ENCODE measurements at places on chromosomes 1 and 21.

GRCh38 chr21:34260277-34261008 lies 103.4 kb upstream of the KCNE2 start:
- DNase-seq = no peak

GRCh38 chr1:87115891-87116290 lies 201.5 kb downstream of the HS2ST1 start:
- no peak for DNase-seq

DNA sequence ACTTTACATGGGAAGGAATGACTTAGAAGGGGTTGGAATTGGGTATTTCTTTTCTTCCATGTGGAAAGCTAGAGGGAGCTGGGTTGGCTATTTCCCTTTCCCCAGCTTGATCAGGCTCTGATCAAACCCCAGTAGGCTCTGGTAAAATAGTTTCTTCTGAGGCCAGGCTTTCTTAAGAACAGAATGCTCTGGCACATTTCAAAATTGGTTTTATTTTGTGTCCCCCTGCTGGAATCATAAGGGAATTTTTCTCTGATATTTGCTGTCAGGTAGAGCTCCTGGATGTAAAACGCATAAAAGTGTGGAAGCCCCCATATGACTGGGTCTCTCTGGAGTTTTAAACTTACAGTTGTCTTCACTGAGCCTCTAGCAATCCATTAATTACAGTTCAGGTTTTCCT lies 17.1 kb upstream of the APOBEC4 start:
- no peak for DNase-seq

DNA sequence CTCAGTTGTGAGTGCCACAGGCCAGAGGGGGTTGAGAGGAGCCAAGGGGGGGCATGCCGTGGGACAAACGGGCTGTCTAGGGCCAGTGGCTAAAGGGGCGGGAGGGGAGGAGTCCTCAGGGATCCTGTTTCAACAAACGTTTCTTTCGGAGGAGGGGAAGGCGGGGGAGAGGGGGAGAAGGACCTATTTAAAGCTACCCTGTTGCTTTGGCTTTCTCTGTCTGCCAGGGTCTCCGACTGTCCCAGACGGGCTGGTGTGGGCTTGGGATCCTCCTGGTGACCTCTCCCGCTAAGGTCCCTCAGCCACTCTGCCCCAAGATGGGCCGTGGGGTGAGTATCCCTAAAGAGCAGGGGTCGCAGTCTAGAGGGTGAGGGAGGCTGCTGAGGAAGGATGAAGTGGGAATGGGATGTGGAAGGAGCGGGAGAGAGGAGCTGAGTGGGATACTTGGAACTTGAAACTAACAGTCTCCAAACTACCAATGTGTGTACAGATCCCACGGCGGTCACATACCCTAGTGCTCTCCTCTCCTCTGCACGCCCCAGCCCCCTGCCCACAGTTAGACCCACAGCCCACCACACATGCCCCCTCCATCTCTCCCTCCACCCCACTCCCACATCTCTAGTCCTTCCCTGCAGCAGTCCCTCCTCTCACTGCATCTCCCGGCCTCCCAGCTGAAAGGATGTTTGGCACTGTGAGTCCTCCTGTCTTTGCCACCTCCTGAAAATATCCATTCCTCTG lies at the start of gene ATP1A2:
Gene ATP1A2 (plus strand): TSS at position 215 of the 738 bp plus-strand sequence. CDS start 103 bp downstream, at position 318.
- DNase-seq = no peak

DNA sequence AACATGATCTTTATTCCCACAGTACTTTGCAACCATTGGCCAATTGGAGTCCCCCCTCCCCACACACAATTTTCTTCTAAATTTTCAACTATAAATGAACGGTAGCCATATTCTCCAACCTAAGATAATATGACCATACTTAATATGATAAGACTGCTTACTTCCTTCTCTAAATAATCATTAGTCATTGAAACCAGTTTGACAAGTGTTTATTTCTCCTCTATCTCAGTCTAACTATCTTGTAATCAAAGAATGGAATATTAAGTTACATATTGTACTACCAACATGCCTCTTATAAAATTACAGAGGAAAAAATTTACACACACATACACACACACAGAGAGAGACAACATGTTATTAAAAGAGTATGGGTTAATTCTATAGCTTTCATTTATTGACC lies 567.4 kb upstream of the TMPRSS15 start:
- DNase-seq = no peak

- DNase-seq = no peak
Observed at GRCh38 chr21:27045281-27045985, 78.5 kb upstream of the ADAMTS5 start.

DNA sequence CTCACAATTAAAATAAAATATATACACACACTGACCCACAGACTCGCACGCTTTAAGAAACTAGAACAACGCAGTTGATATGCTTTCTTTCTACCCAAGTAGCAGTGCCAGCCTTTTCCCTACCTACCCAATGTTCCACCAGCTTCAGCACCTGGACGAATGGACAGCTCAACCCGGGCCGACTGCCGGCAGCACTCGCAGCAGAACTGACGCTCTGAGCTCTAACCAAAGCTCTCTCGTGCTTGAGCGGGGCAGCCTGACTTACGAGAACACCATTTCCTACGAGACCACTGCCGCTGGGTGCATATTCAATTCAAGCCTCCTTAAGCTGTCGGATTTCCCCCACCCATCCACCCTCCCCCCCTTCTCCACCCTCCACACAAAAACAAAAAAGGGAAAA lies 127.4 kb upstream of the DPYD start:
- no peak for DNase-seq

GRCh38 chr21:45836268-45836655 lies 145.3 kb upstream of the COL6A1 start:
- no peak for DNase-seq

DNA sequence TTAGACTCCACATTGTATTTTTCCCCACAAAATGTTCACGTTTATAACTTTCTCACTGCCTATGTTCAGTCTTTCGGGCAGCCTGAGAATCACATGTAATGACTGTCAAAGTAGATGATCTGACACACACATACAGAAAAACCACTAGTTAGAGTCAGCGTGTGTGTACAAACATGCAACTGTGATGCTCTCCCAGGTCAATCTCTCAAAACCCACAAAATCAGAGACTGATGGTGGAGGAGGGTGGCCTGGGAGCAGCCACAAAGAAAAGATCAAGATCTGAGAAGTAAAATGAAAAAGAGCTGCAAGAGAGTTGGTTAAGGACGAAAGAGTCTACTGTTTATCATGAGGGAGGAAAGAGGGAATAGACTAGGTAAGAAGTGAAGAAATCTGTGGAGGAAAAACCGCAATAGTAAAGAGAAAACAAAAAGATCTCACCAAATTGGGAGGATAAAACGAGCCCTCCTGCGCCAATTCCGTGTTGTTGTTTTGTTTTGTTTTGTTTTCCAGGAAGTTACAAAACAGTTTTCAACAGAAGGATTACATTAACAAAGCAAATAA lies 2.3 kb downstream of the EGLN1 start:
- no peak for DNase-seq

DNA sequence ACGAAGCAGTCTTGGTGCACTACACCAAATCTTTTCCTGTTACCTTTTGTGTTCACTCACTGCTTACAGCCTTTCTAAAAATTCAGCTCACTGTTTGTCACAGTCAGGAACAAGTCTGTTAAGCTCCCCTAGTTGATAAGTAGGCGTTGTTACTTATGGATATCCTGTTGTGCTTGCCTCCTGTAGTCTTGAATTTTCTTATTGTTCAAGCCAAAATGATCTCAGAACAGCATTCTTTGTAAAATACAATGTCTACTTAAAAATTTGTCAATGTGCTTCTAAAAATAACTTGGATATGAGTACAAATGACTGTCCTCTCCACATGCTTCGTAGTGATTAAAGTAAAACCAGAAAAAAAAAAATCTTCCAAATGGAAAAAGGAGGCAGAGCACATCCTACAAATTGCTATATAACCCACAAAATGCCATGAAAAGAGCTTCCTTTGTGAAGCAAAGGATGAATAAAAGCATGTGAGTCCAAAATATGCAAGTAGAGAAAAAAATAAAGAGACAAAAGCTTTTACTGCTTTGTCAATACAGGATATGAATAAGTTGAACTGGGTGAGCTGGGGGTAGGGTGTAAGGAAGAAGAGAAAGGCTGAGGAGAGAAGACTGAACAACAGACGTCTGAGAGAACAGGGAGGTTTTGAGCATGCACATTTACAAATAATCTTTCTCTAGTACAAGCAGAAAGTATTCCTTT lies 228.9 kb upstream of the ADGRL4 start:
- DNase-seq = no peak

DNA sequence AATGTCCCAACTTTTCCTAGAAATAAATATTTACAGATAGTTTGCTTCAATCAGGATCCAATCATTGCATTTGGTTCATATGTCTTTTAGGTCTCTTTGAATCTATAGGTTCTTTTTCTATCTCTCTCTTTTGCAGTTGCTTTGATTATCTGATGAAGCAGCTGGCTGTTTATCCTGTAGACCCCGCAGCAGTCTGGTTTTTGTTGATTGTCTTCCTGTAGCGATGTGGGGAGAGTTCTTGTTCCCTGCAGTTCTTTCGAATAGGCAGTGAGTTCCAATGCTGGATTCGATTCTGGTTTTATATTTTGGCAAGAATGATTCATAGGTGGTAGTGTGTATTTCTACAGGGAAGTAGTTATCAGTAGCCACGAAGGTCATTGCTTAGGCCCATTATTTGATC lies 7.4 kb upstream of the MIXL1 start:
- DNase-seq = no peak

DNA sequence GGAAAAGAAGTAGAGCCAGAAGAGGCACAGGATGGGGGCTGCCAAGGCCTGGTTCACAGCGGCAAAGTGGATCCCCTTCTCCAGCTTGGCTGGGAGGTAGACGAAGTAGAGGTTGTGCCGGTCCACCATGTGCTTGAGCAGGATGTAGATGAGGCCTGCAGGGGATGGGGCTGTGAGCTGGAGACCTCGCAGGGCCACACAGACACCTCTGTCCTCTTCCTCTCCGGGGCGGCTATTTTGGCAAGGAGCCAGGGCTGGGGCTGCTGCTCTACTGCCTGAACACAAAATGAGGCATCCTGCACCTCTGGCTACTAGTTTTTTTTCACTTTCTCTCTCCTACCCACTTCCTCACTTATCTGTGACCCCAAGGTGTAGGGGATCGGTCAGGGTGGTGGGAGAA lies 32.3 kb downstream of the TMEM63A start:
- no peak for DNase-seq

GRCh38 chr1:183877053-183877720 lies 72.3 kb downstream of the RGL1 start:
- no peak for DNase-seq

- no peak for DNase-seq
Observed at GRCh38 chr1:244318078-244318477, 133.6 kb downstream of the ADSS2 start.

GRCh38 chr1:78640462-78640861 lies 9.2 kb upstream of the IFI44 start:
- DNase-seq = no peak

- no peak for DNase-seq
Observed at GRCh38 chr21:38824124-38824822, 18.5 kb downstream of the ETS2 start.

GRCh38 chr1:36089393-36090121 lies 865 bp downstream of the ADPRS start:
- DNase-seq = no peak

GRCh38 chr1:1833916-1834325 lies 55.7 kb upstream of the NADK start:
- no peak for DNase-seq

- DNase-seq = no peak
Observed at GRCh38 chr1:14567056-14567455, 31.4 kb upstream of the KAZN start.

GRCh38 chr21:44440241-44441040 lies 14.9 kb upstream of the LRRC3 start:
- DNase-seq = no peak

DNA sequence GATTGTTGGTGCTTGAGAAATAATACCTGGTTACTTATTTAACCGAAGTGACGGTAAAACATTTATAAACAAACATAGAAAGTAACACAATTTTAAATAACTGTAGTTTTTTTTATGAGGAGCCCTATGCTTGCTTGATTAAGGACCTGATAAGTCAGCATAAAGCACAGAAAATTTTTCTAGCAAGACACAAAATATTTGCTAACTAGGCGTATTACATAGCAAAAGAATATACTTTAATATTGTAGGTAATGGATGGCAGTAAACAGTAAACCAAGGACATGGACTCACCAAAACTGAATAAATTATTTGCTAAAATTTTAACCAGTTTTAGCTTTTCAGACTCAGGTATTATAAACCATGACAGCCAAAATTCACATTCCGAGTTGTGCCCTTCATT lies 90.9 kb downstream of the MAST2 start:
- DNase-seq = no peak

- DNase-seq = no peak
Observed at GRCh38 chr1:3474016-3474415, 19.6 kb downstream of the ARHGEF16 start.

DNA sequence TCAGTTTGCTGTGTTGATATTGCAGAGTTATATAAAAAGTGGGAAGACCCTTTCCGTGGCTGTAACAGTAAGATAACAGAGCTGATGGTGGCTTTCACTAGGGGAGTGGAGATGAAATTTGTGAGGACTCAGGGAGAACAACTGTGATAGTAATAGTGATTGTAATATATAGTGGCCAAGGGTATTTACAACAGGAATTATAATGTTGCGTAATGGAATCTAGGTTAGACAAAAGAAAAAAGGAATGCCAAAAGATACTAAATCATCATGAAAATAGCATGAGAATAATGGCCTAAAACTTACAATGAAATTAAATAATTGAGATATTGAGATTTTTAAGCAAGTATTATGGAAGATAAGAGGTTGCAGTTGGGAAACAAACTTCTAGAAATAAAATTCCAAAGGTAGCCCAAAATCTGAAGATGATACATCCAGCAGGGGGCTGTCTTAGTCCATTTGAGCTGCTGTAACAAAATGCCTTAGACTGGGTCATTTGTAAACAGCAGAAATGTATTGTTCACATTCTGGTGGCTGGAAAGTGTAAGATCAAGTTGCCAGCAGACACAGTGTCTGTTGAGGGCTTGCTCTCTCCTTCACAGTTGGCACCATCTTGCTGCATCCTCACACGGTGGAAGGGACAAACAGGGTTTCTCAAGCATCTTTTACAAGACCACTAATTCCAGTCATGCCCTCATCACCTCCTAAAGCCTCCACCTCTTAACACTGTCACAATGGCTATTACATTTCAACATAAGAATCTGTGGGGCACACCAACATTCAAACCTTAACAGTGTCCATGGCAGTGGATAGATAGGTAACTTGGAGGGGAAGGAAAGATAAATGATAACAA lies 711.2 kb downstream of the MRPL39 start:
- no peak for DNase-seq

DNA sequence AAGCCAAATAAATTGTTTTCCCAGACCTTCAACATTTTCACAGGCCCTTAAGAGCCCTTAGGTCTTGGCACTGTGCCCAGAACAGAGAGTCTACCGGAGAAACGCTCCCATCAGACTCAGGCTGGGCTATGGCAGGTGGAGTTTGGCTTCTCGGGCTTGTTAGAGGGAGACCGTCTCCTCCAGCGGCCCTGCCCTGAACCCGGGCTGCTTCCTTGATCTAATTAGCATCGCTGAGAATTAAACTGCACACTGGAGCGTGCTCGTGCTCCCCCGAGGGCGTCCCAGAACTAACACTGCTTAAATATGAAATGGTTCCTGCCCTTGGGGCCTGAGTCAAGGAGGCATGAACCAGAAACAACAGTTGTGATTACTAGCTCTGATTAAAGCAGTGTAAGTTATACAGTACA lies 634.4 kb downstream of the MATN1 start:
- peak; percentile 91 for DNase-seq

- DNase-seq = no peak
Observed at GRCh38 chr1:201282931-201283829, at the start of gene PKP1. TSS of gene PKP1 (plus strand) at chr1:201283506. CDS start at chr1:201283703, 197 bp downstream.

All from SHP77 (cell line).